ENCODE measurements at places on chromosomes 4 and X.

- DNase-seq: no peak
Observed at GRCh38 chrX:142214081-142214480, 9.0 kb upstream of the MAGEC2 start.

DNA sequence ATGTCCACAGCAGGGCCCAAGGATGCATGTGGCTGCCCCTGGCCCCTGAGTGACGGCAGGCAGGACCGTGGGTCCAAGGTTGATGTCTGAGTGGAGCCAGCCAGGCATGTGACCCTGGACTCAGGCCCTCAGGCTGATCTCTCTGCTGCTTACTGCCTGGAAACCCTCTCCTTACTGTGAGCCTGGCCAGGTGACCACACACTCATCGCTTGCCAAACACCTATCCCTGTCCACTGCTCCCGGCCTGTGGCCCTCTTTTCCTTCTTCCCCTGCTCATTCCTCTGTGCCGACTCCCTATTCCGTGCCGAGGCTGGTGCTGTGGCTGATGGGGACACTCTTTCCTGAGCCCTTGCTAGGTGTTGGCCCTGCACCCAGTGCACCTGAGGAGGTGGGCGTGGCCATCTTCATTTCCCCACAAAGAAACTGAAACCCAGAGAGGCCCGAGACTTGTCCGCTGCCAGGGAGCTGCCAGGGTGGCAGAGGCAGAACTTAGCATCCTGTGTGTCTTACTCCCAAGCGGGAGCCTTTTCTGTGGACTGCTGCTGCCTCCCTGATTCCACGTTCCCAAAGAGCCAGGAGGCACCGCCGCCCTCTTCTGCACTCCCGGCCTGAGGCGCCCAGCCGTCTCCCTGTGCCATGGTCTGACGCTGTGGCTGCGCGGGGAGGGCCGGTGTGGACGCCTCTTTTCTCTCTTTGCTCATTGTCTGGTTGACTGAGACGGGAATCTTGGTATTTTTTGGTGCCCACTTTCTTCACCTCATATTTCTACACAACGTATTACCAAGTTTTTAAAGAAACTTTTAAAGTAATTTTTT is 11.2 kb upstream of the RNF4 start:
- no peak for DNase-seq

DNA sequence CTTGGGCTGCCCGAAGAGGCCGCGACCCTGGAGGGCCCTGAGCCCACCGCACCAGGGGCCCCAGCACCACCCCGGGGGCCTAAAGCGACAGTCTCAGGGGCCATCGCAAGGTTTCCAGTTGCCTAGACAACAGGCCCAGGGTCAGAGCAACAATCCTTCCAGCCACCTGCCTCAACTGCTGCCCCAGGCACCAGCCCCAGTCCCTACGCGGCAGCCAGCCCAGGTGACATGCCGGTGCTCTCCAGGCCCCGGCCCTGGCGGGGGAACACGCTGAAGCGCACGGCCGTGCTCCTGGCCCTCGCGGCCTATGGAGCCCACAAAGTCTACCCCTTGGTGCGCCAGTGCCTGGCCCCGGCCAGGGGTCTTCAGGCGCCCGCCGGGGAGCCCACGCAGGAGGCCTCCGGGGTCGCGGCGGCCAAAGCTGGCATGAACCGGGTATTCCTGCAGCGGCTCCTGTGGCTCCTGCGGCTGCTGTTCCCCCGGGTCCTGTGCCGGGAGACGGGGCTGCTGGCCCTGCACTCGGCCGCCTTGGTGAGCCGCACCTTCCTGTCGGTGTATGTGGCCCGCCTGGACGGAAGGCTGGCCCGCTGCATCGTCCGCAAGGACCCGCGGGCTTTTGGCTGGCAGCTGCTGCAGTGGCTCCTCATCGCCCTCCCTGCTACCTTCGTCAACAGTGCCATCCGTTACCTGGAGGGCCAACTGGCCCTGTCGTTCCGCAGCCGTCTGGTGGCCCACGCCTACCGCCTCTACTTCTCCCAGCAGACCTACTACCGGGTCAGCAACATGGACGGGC is 579 bp downstream of the ABCD1 start:
- no peak for DNase-seq

GRCh38 chrX:132591719-132592275 is 103.0 kb upstream of the MBNL3 start:
- DNase-seq: no peak

DNA sequence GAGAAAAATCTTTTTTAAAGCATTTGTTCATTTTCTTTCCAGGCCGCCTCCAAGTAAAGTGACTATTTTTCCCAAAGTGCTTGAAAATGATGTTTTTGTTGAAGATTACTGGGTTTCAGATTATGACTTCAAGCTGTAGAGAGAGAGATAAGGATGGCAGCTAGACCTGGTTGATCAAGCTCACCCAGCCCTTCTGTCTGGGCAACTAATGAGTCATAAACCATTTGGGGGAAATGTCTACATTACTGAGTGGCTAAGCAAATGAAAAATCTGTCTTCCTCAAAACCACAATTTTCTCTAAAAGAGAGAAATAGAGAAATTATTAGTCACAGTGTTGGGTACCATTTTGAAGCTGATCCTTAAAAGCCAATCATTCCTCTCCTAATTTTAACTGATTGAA is 355.4 kb upstream of the CPEB2 start:
- no peak for DNase-seq

- no peak for DNase-seq
Observed at GRCh38 chr4:168882650-168883233, 127.3 kb downstream of the CBR4 start.

GRCh38 chr4:25346913-25347312 is 30.1 kb upstream of the ANAPC4 start:
- DNase-seq: no peak

DNA sequence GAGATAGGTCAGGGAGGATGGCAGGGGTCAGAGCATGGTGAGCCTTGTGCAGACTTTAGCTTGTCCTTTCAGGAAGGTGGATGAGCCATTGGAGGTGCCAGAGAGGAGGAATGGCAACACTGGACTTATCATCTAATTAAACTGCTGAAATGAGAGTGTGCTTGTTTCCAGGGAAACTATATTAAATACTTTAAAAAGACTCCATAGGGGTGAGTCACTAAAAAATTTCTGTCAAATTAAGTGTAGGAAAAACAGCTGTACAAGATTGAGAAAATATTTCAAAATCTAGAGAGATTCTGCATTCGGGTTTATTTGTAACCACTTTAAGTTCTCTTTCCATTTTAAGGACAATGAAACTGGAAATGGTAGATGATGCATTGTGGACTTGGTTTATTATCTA is 11.4 kb downstream of the FRAS1 start:
- no peak for DNase-seq

- no peak for DNase-seq
Observed at GRCh38 chrX:107861056-107861455, 35.4 kb downstream of the MID2 start.

- DNase-seq: no peak
Observed at GRCh38 chrX:116490104-116490503, 27.3 kb upstream of the CT83 start.

- no peak for DNase-seq
Observed at GRCh38 chr4:122715221-122715620, 17.3 kb upstream of the BBS12 start.

DNA sequence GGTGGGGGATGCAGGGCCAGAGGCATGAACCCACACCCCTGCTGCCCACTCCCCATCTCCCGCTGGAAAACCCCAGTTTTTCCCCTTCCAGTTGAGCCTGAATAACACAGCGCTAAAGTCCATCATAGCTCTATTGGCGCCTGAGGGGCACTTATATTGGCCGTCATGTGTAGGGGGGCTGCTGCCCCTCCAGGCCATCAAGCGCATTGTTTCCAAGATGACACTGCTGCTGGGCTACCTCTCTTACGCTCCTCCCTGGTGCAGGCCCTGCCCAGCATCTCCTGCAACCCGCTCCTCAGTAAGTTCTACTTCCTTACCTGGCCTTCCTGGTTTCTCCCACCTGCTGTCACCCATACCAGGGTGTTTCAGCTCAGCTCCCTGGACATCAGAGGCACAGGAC is 205.0 kb upstream of the RPL34 start:
- DNase-seq: no peak

- no peak for DNase-seq
Observed at GRCh38 chrX:97616883-97617530, 733.3 kb downstream of the RPA4 start.

DNA sequence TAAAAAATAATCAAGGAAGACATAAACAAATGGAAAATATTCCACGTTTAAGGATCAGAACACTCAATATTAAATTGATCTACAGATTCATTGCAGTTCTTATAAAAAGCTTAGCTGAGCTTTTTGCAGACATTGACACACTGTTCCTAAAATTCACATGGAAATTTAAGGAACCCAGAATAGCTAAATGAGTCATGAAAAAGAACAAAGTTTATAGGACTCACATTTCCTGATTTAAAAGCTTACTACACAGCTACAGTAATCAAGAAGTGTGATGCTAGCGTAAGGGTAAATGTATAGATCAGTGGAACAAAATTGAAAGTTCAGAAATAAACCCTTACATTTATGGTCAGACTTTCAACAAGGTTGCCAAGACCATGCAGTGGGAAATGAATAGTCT is 33.1 kb downstream of the NSUN7 start:
- no peak for DNase-seq

GRCh38 chr4:187333151-187333550 is 609.5 kb upstream of the FAT1 start:
- DNase-seq: no peak

GRCh38 chr4:98662626-98663225 is 4.3 kb upstream of the TSPAN5 start:
- DNase-seq: no peak

DNA sequence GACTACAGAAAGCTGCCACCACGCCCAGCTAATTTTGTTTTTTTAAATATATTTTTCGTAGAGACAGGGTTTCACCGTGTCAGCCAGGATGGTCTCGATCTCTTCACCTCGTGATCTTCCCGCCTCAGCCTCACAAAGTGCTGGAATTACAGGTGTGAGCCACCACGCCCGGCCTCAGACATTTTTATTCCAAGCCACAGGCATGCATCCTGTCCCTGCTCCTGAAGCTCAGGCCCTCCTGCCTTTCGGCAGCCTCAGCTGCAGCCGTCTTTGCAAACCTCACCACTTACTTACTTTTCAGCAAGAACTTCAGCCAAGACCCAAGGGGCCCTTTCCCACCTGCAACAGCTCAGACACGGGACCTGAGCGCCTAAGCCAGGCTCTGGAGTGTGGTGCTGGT is 26.0 kb downstream of the FAM53A start:
- no peak for DNase-seq

DNA sequence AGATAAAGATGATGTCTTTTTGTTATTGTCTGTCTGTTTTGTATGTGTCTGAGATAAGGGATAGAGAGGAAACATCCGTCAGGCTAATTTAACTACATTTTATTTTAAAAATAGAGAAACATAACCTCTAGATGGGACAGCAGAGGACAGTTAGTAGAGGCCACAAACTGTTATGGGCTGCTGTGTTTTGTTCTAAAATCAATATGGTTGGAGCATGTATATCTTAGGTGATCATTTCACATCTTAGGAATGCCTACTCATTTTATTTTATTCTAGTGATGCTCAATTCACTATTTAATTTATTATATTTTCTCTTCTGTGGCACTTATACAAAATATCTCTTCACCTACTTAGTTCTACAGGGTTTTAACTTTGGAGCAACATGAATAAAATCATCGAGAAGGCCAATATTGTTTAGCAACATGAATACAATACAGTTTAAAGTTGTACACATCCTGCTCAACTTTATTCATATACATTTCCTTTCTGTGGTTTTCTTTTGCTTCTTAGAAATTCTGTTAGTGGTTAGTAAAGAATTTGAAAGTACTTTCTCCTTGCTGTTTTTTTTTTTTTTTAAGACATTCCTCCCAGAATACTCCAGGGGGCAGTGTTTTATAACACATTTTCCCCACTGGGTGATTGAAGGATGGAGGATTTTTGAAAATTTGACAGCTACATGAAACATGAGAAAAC is 392.9 kb downstream of the UNC5C start:
- DNase-seq: no peak

GRCh38 chrX:47644557-47645091 is 5.7 kb downstream of the ELK1 start:
- peak; percentile 22 for DNase-seq

DNA sequence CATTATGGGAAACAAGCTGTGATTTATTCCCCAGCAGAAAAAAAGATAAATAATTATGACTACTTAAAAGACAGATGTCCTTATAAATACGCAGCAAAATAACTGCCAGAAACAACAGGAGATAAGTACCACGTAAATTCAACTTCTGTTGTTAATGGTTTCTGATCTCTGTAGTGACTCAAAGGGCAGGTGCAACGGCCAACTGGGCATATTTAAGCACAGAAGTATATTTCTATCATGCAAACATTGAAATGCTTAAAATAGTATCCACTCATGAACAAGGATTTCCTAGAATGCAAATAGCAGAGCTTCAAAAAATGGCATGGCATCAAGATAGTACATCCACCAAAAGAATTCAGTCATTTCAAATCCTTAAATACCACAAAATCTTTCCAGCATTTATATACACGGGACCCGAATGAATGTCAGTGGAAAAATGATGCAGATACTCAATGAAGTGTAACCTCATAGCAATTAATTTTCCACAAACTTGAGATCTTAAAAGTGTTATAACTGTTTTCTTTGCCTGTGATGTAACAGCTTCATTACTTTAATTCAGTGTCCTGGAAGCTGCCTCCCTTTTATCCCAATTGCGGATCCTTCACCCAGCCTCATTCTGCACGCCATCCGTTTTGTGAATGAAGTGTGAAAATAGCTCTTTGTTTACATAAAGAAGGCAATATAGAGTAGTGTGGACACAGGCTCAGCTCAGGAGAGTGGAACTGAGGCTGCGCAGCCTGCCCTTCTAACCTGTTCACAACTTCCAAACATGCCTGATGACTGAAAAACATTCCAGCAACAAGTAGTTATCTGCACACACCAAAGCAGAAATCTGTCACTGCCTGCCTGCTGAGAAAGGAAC is 10.2 kb downstream of the PDGFC start:
- no peak for DNase-seq

GRCh38 chr4:47553329-47554125 is 68.5 kb downstream of the ATP10D start:
- no peak for DNase-seq

- DNase-seq: no peak
Observed at GRCh38 chr4:4861390-4862018, 2.0 kb downstream of the MSX1 start.

DNA sequence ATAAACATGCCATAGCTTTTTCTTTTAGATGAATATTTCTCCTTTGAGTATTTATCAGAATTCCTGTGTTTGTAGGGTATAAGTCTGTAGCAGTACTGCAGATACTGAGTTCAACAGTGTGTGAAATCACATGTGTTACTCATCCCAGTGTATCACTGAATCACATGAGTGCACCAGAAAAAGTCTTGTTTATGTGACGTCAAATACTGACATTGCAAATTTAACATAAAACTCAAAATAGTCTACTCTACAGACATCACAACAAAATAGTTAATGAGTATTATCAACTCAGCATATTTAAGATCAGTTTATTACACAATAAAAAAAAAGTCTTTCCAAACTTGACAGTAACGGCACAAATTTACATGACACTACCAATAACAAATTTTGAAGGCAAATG is 221.3 kb downstream of the DCTD start:
- DNase-seq: no peak

- DNase-seq: no peak
Observed at GRCh38 chr4:43766648-43767047, 682.0 kb downstream of the KCTD8 start.

- no peak for DNase-seq
Observed at GRCh38 chr4:124977045-124977444, 264.5 kb upstream of the ANKRD50 start.
